ENCODE measurements at places on chromosomes 6 and 20. TPM values are rescaled to one million over a fixed set of nuclear protein-coding genes. Genes with fewer than 3 reads are reported as not detected.

The MROH8 gene
- 0.58 TPM for total RNA-seq

The ZFP57 gene
- total RNA-seq, result not detected

The TMEM151B gene
- total RNA-seq, result not detected

The DZANK1 gene
- total RNA-seq, result 2.6 TPM

The ZNF322 gene
- 15.7 TPM for total RNA-seq

The RWDD2A gene
- 0.63 TPM for total RNA-seq

The EYA2 gene
- 0.29 TPM for total RNA-seq

The MCCD1 gene
- not detected for total RNA-seq

The IL17F gene
- not detected for total RNA-seq

The MAS1 gene
- not detected for total RNA-seq

The PRSS35 gene
- total RNA-seq, result 3.2 TPM

The TREML2 gene
- not detected for total RNA-seq

The CALHM4 gene
- total RNA-seq, result not detected

- peak; percentile 56 for DNase-seq
Observed at GRCh38 chr6:81787313-81788068, 35.0 kb upstream of the TENT5A start.

- no peak for DNase-seq
Observed at GRCh38 chr6:135850882-135851281, 619 bp upstream of the PDE7B start.

GRCh38 chr20:21373436-21373835 is 23.9 kb downstream of the NKX2-4 start:
- DNase-seq, result no peak

- no peak for DNase-seq
Observed at GRCh38 chr6:63787021-63787420, 151.4 kb downstream of the PHF3 start.

DNA sequence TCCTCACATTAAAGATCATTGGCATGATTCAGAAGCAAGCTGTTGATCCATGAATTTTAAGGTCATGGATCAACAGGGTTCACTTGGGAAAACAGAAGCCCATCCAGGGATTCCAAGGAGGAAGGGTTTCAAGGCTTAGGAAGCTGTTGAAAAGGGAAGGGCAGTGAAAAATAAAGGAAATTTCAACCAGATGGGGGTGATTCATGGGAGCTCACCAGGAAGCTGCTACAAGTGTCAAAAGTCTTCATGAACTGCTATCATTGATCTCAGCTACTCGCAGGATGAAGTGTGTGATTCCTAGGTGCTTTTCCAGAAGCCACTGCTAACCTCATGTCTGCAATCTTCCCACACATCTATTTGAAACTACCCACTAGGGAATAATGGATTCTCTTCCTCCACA is 26.2 kb downstream of the ADTRP start:
- no peak for DNase-seq

DNA sequence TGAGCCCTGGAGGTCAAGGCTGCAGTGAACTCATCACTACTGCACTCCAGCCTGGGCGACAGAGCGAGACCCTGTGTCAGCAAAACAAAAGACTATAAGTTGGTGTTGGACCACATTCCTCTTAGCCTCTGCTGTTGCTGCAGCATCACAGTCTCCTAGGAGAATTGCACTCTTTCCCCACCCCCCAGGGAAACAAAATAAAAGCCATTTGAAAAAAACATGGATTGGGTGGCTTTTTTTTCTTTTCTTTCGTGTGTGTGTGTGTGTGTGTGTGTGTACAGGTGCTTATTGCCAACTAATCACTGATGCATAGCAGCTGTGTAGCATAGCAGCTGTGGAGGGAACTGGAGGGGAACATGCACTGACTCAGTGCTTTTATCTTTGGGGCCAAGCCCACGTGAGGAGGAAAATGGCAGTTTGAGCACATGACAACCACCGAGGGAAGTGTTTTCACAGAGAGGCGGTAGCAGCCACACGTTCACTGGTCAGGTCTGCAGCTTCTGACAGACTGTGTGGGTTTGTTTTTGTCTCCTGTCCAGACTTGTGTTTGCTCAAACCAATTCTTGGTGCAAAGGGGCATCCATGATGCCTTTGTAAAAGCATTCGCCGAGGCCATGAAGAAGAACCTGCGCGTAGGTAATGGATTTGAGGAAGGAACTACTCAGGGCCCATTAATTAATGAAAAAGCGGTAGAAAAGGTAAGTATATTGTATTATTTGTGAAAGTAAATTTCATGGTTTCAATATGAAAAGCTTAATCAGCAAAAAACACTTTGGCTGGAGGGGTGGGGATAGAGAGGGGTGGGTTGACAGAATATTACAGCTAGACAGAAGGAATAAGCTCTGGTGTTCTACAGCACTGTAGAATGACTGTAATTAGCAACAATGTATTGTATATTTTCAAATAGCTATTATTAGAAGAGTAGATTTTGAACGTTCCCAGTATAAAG is 27.7 kb downstream of the ALDH5A1 start:
- DNase-seq, result no peak

- DNase-seq, result no peak
Observed at GRCh38 chr6:15484821-15485220, 178.0 kb downstream of the DTNBP1 start.

DNA sequence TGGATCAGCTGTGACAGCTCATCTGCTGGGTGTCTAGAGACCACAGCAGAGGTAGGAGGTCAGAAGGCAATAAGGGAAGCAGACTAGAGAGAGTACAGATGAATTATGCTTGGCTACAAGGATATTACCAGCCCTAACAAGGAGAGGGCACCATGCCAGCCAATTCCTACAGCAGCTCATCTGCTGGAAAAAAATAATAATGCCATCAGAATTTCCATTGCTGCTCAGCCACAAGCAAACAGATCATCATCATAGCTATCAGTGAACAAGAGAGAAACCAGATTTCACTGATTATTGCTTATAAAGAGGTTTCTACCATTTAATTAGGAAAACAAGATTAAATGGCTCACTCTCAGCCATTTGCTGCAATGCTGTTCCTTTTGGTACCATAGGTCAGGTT is 66.5 kb downstream of the PSMG4 start:
- DNase-seq, result peak; percentile 43

DNA sequence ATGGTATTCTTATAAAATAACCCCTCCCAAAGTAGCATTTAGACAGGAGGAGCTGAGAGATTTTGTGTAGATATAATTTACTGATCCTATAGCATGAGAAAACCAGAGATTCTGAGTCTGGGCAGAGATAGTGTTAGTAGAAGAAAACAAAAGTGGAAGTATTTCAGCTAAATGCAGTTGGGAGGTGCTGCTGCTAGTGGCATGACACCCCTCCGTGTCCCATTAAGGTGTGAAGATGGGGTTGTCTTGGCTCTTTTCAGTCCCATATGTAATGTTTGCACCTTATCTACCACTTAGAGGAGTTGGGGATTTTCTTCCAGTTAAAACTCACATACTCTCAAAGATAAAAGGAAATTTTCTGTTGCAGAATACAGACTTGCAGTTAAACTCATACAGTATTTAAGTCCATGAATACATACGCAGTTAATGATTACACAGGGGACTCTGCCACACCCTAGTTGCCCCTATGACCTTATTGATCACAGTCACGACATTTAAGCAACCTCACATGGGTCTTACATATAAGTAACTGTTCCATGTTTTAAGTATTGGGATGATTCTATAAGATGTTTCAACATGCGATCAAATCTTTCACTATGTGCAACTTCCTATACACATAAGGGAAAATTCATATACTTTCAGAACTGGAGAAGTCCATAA is 11.5 kb downstream of the TAAR2 start:
- no peak for DNase-seq

DNA sequence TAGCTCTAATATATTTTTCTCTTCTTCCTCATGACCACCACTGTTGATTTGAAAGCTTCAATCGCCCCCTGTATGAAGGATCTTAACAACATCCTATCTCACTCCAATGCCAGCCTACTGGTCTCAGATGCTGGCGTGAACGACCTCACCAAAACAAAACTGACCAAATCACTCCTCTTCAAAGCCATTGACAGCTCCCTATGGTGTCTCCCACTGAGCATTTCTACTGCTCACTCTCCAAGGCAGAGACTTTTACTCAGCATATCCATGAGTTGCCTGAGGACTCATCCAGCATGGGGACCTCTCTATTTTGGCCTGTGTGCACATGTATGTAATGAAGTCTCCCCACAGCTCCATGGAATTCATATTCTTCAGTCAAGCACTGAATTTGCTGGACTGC is 520.4 kb downstream of the TFAP2B start:
- DNase-seq, result no peak

- peak; percentile 8 for DNase-seq
Observed at GRCh38 chr6:28743271-28743789, 180.5 kb downstream of the TRIM27 start.

GRCh38 chr20:39762716-39763115 is 800.6 kb downstream of the DHX35 start:
- DNase-seq, result no peak

- DNase-seq, result no peak
Observed at GRCh38 chr6:42726026-42726425, 3.6 kb upstream of the PRPH2 start.

DNA sequence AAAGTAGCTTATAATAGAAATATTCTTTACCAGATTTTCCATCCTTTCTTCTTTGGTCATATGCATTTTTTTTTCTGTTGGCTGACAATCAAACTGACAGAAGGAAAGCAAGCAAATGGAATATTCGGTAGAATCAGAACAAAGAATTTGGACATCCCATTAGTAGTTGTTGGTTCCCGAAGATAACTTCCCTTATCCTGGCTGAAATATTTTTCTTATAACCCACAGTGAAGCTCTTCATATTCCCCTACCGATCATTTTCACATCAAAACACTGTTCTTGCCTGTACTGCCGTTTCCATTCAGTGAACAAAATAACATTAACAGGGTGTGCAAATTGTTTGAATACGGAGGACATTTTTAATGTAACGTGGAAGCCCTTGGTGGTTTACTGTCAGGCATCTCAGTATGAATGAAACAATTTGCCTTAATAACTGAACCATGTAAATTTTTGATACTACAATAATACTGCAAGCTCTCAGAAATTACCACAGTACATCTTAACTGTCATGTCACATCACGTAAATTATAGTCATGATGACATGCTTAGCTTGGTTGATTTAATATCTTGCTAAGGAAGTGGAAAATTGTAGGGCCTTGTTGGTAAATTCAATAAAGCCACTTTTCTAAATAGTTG is 311.5 kb downstream of the LAMA2 start:
- DNase-seq, result no peak

DNA sequence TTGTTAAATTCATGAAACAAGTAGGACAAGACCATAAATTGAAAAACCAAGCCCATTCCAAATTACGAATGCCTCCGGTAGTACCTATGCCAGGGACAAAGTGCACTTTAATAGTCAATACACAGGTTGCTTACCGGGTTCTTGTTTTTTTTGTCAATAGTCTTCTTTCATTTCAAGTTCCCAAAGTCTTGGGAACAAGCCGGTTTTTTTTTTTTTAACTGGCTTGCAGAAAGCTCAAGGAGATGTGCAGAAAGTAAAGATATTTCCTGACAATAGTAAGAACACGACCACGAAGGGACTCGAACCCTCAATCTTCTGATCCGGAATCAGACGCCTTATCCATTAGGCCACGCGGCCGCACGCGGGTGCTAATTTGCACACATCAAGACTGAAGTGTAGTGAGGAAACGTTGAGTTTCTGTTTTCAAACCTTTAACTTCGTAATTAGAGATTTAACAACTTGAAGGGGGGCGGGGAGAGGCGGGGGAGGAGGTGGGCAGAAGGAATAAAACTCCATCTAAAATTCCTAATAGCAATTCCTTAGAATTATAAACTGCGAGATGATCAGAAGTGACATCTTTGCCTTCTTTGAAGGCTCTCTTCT is 181.0 kb downstream of the TRIM27 start:
- DNase-seq, result peak; percentile 89

GRCh38 chr6:90468080-90468479 is 118.8 kb downstream of the MAP3K7 start:
- DNase-seq, result peak; percentile 65

DNA sequence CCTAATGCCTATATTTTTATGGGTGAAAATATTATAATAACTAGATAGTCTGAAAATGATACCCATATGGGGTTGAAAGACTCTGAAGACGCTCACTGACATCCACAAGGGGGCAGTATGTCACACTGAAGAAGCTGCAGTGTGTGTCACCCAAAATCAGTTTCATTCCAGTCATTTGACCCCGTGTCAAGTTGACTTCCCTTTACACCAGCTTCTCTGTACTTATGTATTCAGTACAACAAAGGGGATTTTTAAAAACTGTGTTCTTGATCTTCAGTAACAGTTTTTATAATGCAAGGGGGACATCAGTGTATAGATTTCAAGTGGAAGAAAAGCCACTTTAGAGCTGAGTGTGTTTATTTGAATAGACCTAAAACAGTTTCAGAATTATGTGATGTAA is 19.3 kb downstream of the FAXC start:
- peak; percentile 73 for DNase-seq
